ENCODE measurements at places on chromosomes 6 and 20. TPM values are rescaled to one million over a fixed set of nuclear protein-coding genes. Genes with fewer than 3 reads are reported as not detected.
A peak's percentile ranks its signal among the peaks of the same experiment; 100 is the strongest.

- no peak for DNase-seq
- no peak overlapping the region for H3K27ac ChIP-seq
- H3K27me3 ChIP-seq = no peaks in the 10 kb centered on the region
- H3K4me1 ChIP-seq = peaks cover 9% of the 10 kb centered on the region
Observed at GRCh38 chr6:119172824-119173223, 94.4 kb upstream of the FAM184A start.

- H3K4me3 ChIP-seq = no peak overlapping the region
- no peak for DNase-seq
- H3K27ac ChIP-seq = no peak overlapping the region
Observed at GRCh38 chr6:28153546-28153945, 11.9 kb downstream of the ZKSCAN8 start.

DNA sequence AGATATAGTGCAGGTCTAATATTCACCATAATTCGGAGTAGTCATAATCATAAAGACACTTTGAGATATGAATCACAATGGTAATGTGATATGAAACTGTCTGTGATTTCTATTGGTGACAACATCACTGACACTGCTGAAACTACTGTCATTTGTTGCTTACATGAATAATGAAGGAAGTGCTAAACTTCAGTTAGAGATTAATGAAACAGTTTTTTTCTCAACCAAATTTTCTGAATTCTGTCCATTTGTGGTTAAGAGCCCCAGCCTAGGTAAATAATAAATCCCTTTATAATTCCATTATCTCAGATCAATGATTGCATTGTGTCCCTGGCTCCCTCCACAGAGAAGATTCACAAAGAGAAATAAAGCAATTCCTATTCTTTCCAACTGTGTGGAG is 122.6 kb downstream of the HIVEP2 start:
- no peak overlapping the region for H3K4me3 ChIP-seq
- no peaks in the 10 kb centered on the region for H3K36me3 ChIP-seq
- no peaks in the 10 kb centered on the region for H3K27me3 ChIP-seq
- H3K27ac ChIP-seq = no peak overlapping the region
- H3K4me1 ChIP-seq = peaks cover 32% of the 10 kb centered on the region

DNA sequence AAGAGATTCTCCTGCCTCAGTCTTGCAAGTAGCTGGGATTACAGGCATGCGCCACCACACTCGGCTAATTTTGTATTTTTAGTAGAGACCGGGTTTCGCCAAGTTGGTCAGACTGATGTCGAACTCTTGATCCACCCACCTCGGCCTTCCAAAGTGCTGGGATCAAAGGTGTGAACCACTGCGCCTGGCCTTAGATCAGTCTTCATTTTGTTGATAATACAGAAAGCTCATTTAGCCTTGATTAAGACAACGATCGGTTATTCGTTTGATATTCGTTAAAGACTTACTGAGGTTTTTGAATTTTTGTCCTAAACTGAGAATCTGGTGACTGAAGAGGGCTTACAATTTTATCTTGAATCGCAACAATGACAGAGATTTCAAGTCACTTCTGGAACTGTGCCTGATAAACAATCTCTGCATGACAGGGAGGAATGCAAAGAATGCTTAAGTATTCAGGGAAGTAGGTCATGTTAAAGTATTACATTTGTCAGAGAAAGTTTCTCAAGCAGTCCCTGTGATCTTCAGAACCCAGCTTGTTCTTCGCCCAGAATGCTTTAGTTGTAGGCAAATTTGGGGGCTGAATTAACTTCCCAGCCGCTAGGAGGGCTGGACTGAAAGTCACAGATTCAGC is 14.8 kb downstream of the AKAP12 start:
- no peaks in the 10 kb centered on the region for H3K36me3 ChIP-seq
- no peak for DNase-seq
- H3K27ac ChIP-seq = no peak overlapping the region
- H3K27me3 ChIP-seq = no peaks in the 10 kb centered on the region
- H3K4me1 ChIP-seq = no peaks in the 10 kb centered on the region
- no peak overlapping the region for H3K4me3 ChIP-seq

- no peak overlapping the region for H3K4me3 ChIP-seq
- H3K27me3 ChIP-seq = no peaks in the 10 kb centered on the region
- no peak overlapping the region for H3K27ac ChIP-seq
- no peaks in the 10 kb centered on the region for H3K4me1 ChIP-seq
- no peak for DNase-seq
Observed at GRCh38 chr20:40326784-40327183, 362.3 kb downstream of the MAFB start.

DNA sequence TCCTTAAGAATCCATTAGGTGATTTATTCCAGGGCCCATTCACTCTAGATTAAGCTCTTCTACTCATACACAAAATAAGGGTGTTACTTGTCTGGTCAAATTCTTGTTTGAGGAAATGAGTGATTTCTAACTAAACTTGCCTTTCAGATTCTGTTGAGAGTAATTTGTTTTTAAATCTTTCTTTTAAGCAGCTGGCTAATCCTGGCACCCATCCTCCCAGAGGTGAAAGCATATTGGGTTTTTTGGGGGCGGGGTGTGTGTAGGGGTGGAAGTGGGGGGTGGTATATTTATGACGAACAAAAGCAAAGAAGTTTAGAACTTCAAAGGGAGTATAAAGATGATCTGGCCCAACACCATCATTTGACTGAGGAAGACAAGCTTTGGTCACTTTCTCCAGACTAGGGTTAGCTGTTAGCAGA is 94.7 kb downstream of the RTN4IP1 start:
- H3K4me1 ChIP-seq = no peaks in the 10 kb centered on the region
- H3K4me3 ChIP-seq = no peak overlapping the region
- no peak overlapping the region for H3K27ac ChIP-seq
- no peaks in the 10 kb centered on the region for H3K27me3 ChIP-seq
- no peak for DNase-seq

DNA sequence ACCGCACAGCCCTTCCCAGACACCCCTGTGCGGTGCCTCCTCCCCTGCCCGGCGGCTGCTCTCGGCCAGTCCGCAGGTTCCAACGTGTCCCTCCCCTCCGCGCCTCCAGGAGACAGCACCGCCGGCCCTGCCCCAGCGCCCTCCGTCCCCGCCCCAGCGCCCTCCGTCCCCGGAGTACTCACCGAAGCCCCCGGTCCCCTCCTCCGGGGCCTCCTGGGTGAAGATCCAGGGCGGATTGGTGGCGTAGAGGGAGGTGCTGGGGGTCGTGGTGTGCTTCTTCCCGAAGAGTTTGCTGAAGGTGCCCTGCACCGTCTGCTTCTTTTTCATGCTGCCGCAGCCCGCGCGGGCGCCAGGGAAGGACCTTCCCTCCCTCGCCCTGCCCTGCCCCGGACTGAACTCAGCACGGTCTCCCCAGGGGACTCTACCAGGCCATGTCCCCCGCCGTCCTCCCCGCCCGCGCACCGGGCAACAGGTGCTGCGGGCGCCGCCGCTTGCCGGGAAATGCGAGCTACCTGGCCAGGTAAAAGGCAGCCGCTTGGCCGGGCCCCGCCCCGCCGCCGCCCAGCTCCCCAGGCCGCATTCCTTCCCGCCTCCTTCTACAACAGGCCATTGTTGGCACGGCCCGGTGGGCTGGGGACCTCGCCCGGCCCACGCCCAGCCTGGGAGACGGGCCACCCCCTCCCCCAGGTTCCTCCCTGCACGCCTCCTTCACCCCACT is at the start of gene C6orf132:
Gene C6orf132 (minus strand): TSS at position 503 of the 718 bp plus-strand sequence. CDS start 176 bp downstream, at position 327.
- no peak within 1 kb of the TSS for H3K4me3 ChIP-seq
- H3K36me3 ChIP-seq = no peaks in the 10 kb centered on the region
- DNase-seq = no peak
- H3K27me3 ChIP-seq = no peaks in the 10 kb centered on the region
- H3K27ac ChIP-seq = no peak within 1 kb of the TSS

DNA sequence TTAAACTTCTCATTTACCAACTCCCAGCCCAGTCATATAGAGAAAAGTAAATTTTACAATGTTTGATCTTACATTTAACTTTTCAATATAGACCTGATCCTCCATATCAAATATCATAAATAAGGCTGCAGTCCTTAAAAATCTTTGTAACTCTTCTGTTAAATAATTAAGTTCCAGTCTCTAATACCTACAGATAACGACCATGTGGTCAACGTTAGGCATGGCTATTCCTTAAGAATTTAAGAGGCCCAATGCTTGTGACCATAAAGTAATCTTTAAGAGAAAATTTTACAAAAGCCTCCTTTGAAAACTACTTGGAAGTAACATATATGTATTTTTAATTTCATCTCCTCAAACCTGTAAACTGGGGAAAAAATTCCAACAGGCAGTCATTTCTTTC is 1.6 kb downstream of the FBXO5 start:
- no peak overlapping the region for H3K4me3 ChIP-seq
- H3K4me1 ChIP-seq = peaks cover 11% of the 10 kb centered on the region

- H3K27me3 ChIP-seq = no peaks in the 10 kb centered on the region
- no peaks in the 10 kb centered on the region for H3K4me1 ChIP-seq
- no peak overlapping the region for H3K4me3 ChIP-seq
- peaks cover 10% of the 10 kb centered on the region for H3K36me3 ChIP-seq
- no peak overlapping the region for H3K27ac ChIP-seq
- DNase-seq = no peak
Observed at GRCh38 chr20:13098720-13099355, 90.1 kb downstream of the SPTLC3 start.

- H3K4me1 ChIP-seq = no peaks in the 10 kb centered on the region
- H3K4me3 ChIP-seq = no peak overlapping the region
- no peak overlapping the region for H3K27ac ChIP-seq
- no peaks in the 10 kb centered on the region for H3K27me3 ChIP-seq
- H3K36me3 ChIP-seq = no peaks in the 10 kb centered on the region
Observed at GRCh38 chr20:33006776-33007375, 628 bp upstream of the BPIFB2 start.

- no peak for DNase-seq
- H3K27me3 ChIP-seq = no peaks in the 10 kb centered on the region
- H3K4me3 ChIP-seq = no peak overlapping the region
- no peak overlapping the region for H3K27ac ChIP-seq
- no peaks in the 10 kb centered on the region for H3K36me3 ChIP-seq
Observed at GRCh38 chr6:34718976-34719375, 22.4 kb upstream of the ILRUN start.

DNA sequence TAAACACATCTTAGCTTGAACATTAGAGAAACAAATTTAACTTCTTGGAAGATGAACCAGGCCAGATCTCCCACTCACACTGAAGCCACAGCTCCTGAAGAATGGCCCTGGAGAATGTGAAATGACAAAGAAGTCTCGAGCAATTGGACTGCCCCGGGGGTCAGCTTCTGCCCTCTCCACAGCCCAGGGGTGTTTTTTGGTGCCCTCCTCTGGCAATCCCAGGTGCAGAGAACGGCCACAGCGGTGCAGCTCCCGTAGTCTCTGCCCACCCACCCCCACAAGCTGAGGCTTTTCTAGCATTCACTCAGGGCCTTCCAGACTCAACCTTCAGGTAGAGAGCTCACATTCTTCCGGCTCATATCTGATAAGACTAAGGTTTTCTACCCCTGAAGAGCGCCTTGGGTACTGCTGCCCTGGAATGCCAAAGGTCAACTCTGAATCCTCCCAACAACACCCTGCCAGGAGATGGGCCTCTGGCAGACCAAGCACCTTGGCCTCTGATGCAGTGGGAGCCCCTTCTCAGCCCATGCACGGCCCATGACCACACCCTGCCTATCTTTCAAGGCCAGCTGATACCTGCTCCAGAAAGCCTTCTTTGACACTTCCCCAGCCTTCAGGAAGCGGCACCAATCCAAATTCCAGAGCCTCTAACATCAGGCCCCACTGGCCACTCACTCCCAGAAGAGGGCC is 208.3 kb downstream of the SYNDIG1 start:
- no peaks in the 10 kb centered on the region for H3K27me3 ChIP-seq
- no peaks in the 10 kb centered on the region for H3K4me1 ChIP-seq
- H3K4me3 ChIP-seq = no peak overlapping the region
- no peaks in the 10 kb centered on the region for H3K36me3 ChIP-seq
- H3K27ac ChIP-seq = no peak overlapping the region
- DNase-seq = no peak

GRCh38 chr6:106199998-106200397 is 113.9 kb downstream of the PRDM1 start:
- no peak for DNase-seq
- H3K27ac ChIP-seq = no peak overlapping the region
- H3K36me3 ChIP-seq = peaks cover 3% of the 10 kb centered on the region
- H3K4me1 ChIP-seq = no peaks in the 10 kb centered on the region
- no peaks in the 10 kb centered on the region for H3K27me3 ChIP-seq
- no peak overlapping the region for H3K4me3 ChIP-seq

DNA sequence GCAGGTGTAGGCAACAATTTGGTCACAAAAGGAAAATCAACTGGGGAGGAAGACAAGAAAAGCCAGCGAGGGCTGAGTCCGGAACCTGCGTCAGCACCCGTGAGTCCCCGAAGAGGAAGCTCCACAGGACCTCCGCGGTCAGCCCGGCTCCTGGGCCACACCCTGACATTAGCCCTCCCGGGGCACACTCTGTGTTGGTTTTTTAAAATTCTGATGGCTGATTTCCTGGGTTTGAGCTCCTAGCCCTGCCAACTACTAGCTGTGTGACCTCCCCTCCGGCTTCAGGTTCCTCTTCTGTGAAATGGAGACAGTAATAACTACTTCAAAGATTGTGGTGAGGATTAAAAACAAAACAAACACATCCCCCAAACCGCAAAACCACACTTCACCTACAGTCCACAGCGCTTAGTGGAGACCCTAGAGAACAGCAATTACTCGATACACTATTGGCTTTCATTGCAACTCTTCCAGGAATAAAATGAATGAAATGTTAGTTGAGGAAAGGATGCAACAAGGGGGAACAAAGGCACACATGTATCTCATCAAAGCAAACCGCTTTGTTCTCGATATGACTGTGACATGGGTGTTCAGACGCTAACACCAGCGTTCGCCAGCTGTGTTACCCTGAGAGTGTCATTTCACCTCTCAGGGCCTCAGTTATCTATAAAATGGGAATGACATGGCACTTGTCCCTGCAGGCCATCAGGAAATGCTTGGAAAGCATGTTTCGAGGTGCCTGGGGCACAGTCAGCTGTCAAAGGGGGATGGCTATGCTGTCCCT is 985 bp downstream of the ZBP1 start:
- no peaks in the 10 kb centered on the region for H3K27me3 ChIP-seq
- no peaks in the 10 kb centered on the region for H3K4me1 ChIP-seq
- DNase-seq = no peak
- H3K36me3 ChIP-seq = no peaks in the 10 kb centered on the region
- H3K27ac ChIP-seq = peak overlapping the region; percentile 10

DNA sequence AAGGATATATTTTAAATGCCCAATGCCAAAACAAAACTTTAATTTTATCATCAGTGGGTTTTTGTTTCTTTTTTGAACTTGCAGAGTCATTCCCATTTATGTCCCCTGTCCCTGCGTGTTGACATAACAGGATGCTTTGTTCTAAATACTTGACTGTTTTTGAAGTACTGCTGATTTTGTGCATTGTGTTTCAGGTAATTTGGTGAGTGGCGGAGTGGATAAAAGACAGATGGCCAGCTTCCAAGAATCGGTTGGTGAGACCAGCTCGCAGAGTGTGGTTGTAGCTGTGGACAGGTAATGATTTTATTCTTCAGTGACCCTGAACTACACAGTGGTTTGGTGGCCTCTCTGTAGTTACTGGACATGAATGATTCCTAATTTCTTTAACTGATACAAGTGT is 50.5 kb upstream of the CSE1L start:
- no peaks in the 10 kb centered on the region for H3K27me3 ChIP-seq
- DNase-seq = no peak
- H3K27ac ChIP-seq = no peak overlapping the region
- H3K4me1 ChIP-seq = no peaks in the 10 kb centered on the region
- H3K4me3 ChIP-seq = no peak overlapping the region

SHLD1 gene
- 0.92 TPM for total RNA-seq

PRL gene
- total RNA-seq = not detected

SRSF12 gene
- 0.17 TPM for total RNA-seq

OR2J3 gene
- 0.14 TPM for total RNA-seq

GABRR1 gene
- not detected for total RNA-seq

DEFB126 gene
- not detected for total RNA-seq

SLC52A3 gene
- total RNA-seq = not detected

IL17F gene
- total RNA-seq = not detected

FNDC1 gene
- 0.17 TPM for total RNA-seq

Data from liver (tissue), 10 donors.